ENCODE measurements at places on chromosomes 7 and 10. TPM values are rescaled to one million over a fixed set of nuclear protein-coding genes. Genes with fewer than 3 reads are reported as not detected.

PRKCQ gene
- 0.26 TPM for total RNA-seq

ANLN gene
- 21.5 TPM for total RNA-seq

NUTM2A gene
- total RNA-seq, result 0.51 TPM

NRAP gene
- total RNA-seq, result not detected

CALN1 gene
- total RNA-seq, result not detected

RSPH10B2 gene
- 0.51 TPM for total RNA-seq

GHRHR gene
- total RNA-seq, result not detected

CDH23 gene
- 0.17 TPM for total RNA-seq

PWWP2B gene
- total RNA-seq, result 14.1 TPM

TFR2 gene
- not detected for total RNA-seq

GNAI1 gene
- total RNA-seq, result 68.9 TPM

UFSP1 gene
- 4.0 TPM for total RNA-seq

MORN4 gene
- 6.4 TPM for total RNA-seq

MALRD1 gene
- 1.7 TPM for total RNA-seq

IDI2 gene
- total RNA-seq, result not detected

EPO gene
- not detected for total RNA-seq

HHEX gene
- 3.5 TPM for total RNA-seq

GUSB gene
- 21.8 TPM for total RNA-seq

PPP1R9A gene
- 3.3 TPM for total RNA-seq

NPFFR1 gene
- not detected for total RNA-seq

EPHA1 gene
- under 0.01 TPM for total RNA-seq

TMEM196 gene
- not detected for total RNA-seq

CALHM2 gene
- total RNA-seq, result 35.8 TPM

FOXI2 gene
- not detected for total RNA-seq

TLL2 gene
- 0.17 TPM for total RNA-seq

HOXA1 gene
- 0.50 TPM for total RNA-seq

CALY gene
- total RNA-seq, result not detected

CH25H gene
- 8.2 TPM for total RNA-seq

RBM33 gene
- total RNA-seq, result 18.7 TPM

HTR5A gene
- not detected for total RNA-seq

BLOC1S2 gene
- total RNA-seq, result 88.8 TPM

Measured in fibroblast of lung (primary cell).